Fibroblast of the aortic adventitia (primary cell): ENCODE measurements at places on chromosomes 3 and 15. TPM values are rescaled to one million over a fixed set of nuclear protein-coding genes. Genes with fewer than 3 reads are reported as not detected.
A peak's percentile ranks its signal among the peaks of the same experiment; 100 is the strongest.

DNA sequence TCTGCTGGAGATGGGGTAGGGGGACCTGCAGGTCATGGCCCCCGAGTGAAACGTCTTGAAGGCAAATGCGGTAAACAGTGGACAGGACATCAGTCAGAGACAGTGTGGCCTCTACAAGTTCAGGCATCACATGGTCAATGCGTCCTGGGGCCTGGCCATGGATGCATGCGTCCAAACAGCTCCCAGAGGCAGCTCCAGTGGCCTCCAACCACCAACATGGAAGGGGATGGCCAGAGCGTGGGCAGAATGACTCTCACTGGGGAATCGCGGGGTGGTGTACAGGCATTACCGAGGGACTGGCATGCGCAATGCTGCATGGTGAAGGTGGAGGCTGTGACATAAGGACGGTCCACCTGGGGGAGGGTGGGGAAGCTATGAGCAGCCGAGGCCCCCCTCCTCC is 35.6 kb upstream of the IQSEC1 start:
- DNase-seq = no peak

DNA sequence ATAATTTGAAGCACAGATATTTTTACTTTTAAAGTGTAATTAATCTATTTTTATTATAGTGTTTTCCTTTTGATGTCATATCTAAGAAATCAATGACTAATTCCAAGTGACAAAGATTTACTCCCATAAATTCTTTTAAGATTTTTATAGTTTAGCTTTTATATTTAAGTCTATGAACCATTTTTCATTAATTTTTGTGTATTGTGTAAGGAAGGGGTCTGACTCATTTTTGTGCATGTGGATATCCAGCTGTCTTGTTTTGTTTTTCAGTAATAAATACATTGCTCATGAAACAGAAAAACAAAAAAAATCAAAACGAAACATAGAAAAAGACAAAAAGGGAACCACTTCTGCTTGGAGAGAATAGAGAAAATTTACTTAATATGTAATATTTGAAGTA is 145.1 kb downstream of the EPHA6 start:
- DNase-seq = no peak

DNA sequence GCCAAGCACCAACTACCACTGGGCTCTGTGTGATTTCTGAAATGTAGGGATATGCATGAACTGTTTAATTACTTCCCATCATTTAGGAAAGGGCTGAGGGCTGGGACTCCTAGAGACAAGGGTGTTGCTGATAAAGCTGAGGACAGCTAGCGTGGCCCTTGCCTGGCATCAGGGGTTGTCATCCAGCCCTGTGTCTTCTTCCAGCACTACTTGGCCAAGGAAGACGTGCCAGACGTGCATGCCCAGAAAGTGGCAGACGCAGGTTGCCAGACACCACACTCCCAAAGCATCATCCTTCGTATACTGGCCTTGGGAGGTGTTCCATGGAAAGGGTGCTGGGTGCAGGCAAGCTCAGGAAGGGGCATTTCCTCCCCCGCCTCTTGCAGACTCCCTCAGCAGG is 64.8 kb downstream of the LRIG1 start:
- no peak for DNase-seq

The RBP2 gene
- not detected in 2 replicates for total RNA-seq

DNA sequence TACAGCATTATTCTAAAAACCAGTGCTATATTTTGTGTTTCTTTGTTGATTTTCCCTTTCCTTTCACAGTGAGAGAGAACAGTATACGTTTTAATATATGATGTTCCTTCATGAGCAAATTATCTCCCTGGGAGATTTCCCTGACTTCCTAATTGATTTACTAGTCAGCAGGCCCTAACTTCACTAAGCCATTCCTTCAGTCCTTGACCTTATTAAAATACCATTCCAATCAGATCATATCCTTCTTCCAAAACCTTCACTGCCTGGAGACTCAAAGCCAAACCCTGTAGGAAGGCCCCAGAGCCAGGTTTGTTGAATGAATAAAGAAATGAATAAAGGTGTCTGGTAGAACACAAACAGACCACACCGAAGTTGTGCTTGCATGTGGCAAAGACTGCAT is 43.8 kb upstream of the ARHGEF3 start:
- no peak for DNase-seq

The BCHE gene
- 5.7 and 76.2 TPM in 2 replicates for total RNA-seq

The IMPG2 gene
- total RNA-seq = 0.45 and 0.65 TPM in 2 replicates

GRCh38 chr3:75012791-75013331 is 398.4 kb upstream of the CNTN3 start:
- DNase-seq = no peak

DNA sequence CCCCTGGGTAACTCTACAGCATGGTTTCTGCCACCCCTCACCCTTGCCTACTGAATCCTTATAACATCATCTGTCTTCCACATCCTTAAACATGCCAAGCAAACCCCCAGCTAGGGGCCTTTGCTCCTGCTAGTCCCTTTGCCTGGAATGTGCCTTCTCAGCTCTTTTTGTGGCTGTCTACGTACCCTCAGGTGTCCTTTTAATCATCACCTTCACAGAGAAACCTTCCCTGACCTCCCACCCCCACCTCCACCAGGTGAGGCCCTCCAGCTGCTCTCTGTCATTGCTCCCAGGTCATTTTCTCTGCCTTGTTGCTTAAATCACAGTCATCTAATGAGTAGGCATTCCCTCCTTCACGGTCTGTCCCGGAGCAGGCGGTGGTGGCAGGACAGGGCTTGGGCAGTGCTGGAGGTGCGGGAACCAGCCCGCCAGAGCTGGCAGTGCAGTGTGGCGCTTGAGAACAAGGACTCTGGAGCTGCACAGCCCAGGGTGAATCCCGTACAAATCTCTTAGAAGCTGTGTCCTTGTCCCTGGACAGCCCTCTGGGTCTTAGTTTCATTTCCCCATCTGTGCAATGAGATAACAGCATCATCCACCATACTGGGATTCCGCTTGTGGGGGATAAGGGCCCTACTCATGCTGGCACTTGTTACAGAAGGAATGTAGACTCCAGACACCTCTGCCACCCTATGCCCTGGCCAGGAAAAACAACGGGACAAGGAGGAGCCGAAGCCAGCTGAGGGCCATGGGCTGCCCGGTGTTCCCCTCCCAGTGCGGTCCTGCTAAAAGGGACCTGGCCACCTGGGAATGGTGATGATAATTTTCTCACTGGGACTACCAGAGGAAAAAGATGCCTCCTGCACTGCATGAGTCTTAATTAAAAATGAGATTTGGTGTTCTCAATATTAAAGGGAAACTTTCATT is 52.1 kb upstream of the IQSEC1 start:
- DNase-seq = no peak

DNA sequence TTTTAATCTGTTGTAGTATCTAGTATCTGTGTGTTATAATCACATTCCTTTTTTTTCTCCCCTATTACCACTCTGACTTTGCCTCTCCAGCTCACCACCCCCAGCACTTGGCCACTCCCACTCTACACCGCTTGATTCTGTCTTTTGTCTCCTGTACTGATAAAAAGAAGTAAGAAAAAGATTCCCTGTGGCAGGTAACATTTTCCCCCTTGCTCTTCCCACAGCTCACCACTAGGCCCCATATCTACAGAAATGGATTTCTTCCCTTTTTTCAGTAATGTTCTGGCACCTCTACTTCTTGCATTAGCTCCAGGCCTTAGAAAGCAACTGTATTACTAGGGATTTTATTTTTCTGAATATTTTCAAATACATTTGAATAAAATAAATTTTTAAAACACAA is 25.6 kb downstream of the KCNH8 start:
- DNase-seq = no peak

DNA sequence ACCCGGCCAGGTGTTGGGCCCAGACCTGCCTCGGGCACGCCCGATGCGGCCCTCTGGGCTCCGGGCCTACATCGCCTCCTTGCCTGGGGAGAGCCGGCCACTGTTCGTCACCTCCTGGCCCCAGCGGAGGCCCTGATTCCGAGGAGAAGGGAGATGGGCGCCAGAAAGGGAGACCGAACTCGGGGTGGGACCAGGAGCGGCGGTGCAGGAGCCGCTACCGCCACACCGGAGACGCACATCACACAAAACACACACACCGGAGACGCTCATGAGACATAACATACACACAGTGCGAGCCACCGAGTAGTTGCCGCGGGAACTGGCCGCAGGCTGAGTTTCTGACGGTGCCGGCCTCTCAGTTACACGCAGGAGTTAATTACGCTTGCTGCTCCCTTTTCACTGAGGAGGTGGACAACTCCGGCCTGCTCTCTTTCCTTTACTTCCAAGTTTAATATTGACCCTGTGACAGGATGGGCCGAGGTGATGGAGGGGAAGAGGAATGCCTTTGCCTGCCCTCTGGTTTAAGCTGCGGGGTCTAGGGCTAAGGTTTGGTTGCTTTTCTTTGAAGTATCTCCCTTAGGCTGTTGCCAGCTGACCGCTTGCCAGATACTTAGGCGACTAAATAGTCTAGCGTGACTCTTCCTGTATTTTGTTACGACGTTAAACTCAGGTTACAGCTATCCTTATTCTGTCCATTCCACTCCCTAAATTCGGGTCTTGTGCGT is 570 bp downstream of the PCNP start:
- DNase-seq = peak; percentile 55

DNA sequence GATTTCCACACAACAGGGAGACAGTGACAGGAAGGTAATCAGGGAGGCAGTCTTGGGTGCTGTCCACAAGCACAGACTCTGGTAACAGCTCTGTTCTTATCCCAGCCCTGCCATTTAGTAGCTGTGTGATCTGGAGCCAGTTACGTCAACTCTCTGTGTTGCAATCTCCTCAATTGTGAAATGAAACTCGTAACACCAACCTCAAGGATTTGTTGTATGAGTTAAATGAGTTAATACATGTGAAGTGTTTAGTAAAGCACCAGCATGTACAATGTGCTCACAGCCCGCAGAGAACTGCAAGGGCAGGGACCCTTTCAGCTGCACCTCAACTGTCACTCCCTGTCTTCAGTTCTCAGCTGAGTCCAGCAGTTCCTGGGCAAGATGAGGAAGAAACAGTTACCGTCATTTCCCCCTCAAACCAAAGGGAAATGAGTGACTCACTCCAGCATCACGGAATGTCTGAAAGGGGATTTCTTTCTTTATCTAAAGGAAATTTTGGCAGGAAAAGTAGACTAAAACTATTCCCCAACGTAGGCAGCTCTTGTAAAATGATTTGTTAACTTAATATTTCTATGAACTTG is 39.9 kb upstream of the MB21D2 start:
- DNase-seq = peak; percentile 99

- peak; percentile 52 for DNase-seq
Measured at GRCh38 chr3:20047976-20048883, 8.0 kb downstream of the KAT2B start.

DNA sequence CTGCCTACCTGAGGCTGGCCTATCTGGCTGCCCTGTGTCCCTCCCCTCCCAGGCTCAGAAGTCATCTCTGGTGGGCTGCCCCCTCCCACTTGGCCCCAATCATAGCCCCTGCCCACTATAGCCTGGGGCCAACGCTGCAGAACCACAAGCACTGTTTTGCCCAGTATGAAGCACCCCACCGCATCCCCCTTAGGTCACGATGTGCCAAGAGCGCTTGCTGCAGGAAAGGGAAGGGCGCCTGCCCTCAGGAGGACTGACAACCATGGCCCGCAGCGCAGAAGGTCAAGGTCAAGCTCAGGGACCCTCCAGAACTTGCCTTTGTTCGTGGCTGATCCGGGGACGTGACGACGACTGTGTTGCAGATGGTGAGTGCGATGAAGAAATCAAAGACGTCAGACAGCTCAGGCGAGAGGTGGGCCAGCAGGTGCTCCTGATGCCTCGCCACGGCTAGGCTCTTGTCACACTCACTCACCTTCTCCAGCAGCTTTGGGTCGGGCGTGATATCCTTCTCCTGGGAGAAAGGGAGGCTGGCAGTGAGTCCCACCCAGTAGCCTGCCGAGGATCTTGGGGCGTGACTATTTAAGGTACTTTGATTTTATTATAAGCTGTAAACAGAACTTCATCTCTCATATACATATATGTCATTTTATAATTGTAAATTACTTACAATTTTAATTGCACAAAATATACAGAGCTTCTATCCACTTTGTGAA is 146.6 kb downstream of the ATP10A start:
- DNase-seq = no peak

GRCh38 chr3:46900007-46900292 is 22.4 kb downstream of the PTH1R start:
- DNase-seq = no peak

The ZPLD1 gene
- total RNA-seq = 0.33 and 0.45 TPM in 2 replicates

The LXN gene
- 115 and 152 TPM in 2 replicates for total RNA-seq

- peak; percentile 66 for DNase-seq
Measured at GRCh38 chr3:101809178-101810021, 30.4 kb downstream of the NXPE3 start.

The NECTIN3 gene
- total RNA-seq = 30.4 and 53.9 TPM in 2 replicates
